Stimulated activated CD8-positive, alpha-beta memory T cell treated with anti-CD3 and anti-CD28 coated beads, Interleukin-4, amount 100 ng/mL, for 1 hour (primary cell): ENCODE measurements at places on chromosomes 2 and 18.

GRCh38 chr2:10844097-10844496 lies 31.5 kb upstream of the PDIA6 start:
- DNase-seq, result no peak

DNA sequence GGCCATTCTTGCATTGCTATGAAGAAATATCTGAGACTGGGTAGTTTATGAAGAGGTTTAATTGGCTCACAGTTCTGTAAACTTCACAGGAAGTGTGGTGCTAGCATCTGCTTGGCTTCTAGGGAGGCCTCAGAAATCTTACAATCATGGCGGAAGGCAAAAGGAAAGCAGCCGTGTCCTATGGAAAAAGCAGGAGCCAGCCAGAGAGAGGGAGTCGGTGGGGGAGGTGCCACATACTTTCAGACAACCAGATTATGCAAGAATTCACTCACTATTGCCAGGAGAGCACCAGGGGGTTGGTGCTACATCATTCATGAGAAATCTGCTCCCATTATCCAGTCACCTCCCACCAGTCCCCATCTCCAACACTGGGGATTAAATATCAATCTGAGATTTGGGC lies 64.1 kb downstream of the CPS1 start:
- DNase-seq, result no peak

GRCh38 chr2:107595285-107595684 lies 231.4 kb upstream of the RGPD4 start:
- no peak for DNase-seq

DNA sequence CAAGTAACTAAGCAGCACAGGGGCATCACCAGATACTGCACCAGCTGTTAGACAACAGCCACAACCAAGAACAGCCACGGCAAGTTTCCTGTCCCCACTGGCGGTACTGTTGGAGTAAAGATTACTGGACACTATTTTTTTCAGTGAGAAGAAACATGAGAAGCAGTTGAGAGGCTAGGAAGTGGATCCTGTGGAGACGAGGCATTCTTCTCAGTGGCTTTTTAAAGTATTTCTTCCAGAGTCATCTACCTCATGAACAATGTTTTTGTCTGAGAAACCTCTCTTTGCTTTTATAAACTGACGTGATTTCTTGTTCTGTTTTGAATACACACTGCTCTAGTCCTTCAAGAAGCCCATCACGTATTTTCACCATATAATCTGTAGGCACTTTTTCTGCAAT lies 18.8 kb downstream of the TM4SF20 start:
- no peak for DNase-seq

DNA sequence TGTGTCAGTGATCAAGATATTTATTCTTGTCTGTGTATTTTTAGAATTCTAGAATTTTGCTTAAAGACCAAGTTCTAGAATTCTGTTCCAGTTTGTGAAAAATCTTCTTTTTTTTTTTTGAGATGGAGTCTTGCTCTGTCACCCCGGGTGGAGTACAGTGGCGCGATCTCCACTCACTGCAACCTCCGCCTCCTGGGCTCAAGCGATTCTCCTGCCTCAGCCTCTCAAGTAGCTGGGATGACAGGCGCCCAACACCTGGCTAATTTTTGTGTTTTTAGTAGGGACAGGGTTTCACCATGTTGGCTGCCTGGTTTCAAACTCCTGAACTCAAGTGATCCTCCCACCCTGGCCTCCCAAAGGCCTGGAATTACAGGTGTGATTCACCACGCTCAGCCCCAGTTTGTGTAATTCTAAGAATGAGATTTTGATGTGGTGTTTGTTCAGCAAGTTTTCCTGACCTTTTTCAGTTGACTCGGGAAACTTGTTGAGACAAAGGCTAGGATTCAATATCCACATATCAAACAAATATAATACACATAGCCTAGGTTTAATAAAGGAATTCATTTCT lies 3.6 kb downstream of the EIF5B start:
- no peak for DNase-seq

GRCh38 chr18:43866696-43867095 lies 589.4 kb upstream of the SYT4 start:
- no peak for DNase-seq

DNA sequence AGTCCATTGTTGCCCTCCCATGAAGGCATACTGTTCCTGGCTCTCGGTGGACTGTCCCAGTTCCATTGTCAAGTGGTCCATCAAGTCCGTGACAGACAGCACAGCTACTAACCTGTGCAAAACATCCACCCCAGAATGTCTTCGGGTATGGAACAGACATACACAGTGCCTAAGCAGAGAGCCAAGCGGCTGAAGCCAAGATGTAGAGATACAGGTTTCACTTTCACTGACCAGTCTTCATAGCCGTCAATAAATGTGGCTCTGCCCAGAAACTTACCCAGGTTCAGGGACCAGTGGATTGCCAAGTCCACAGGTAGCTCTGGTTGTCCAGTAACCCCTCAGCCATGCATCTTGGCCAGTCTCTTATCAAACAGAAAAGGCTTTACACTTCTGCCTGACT lies 10.7 kb upstream of the PAPOLG start:
- DNase-seq, result no peak

DNA sequence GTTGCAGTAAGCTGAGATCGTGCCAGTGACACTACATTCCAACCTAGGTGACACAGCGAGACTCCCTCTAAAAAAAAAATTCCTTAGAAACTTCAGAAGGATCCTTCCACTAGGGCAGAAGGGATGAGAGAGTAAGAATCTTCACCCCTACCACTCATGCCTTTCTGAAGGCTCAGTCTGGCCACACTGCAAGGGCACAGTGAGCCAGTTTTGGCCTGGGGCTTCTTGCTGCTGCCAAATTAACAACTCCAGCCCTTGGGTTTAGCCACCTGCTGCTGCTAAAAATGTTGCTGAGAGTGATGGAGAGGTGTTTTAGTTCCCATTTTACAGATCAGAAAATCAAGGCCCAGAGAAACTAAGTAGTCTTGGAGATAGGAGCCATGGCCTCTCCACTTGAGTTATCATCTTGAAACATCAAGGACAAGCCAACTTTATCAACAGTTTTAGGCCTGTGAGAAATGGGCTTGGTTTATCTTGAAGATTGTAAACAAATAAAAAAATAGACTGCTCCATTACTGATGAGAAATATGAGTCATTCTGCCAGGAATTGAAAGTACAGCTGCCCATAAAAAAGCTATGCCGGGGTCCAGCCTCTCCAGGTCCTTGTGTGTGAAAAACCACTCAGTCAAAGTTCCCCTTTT lies 31.9 kb upstream of the CASP8 start:
- DNase-seq, result no peak

GRCh38 chr2:9697909-9698308 lies 67.1 kb upstream of the YWHAQ start:
- DNase-seq, result no peak

DNA sequence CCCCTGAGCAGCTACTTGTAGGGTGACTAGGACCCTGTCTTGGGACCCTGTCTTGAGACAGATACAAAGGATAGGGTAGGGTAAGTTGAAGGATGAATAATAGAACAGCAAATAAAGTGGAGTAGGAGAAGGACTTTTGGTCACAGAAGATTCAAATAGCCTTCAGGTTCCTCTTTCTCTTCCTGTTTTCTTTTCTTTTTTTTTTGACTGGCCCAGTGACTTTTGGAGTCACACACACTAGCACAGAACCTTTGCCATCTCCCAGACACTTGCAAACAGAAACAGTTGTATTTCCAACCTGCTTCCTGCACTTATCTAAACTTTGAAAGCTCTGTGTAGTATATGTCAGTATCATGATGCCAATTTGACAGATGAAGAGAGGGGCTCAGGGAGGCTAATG lies 108.2 kb downstream of the TDRD15 start:
- no peak for DNase-seq

DNA sequence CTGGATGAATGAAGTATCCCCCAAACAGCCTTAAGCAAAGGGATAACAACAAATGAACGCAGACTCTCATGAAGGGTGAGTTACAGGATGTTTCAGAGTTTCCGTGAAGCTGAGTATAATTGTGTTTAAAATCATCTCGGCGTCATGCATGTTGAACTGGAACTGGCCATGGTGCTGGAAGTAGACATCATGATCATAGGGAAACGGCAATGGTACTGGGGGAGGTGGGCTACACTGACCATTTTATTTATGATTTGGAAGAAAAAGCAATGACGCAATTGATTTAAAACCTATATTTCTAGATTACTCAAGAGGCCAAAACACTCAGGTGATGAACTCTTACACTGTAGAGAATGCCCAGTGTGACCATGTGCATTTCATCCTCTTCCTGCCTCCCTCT lies 387.9 kb upstream of the MYT1L start:
- no peak for DNase-seq

DNA sequence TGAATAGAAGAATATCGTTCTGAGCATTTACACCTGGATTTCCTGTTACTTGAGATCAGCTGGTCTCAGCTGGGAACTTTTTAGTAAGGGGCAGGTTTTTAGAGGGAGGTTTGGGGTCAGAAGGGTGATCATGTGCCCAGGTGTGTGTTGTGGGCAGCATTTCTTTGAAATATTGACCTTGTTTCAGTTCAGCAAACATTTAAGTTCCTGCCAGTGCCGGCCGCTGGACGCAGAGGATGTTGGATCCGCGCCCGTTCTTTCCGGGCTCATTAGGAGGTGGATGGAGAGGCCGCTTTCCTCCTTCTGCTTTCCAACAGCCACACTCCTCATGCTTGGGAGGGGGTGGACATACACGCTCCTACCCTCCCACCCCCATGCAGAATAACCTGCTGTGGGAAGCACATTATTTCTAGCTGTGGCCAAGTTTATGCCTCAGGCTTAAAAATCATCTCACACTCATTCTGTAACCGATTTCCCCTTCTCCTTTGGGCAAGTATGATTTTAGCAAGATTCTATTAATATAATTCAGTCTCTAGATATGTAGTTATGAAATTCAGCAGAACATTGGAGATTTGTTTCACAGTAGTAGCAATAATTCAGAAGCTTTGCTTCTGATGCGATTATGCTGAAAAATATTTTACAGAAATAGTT lies 131.4 kb downstream of the ZNF236 start:
- no peak for DNase-seq

- DNase-seq, result no peak
Measured at GRCh38 chr2:234478121-234478858, 18.6 kb downstream of the ARL4C start.

GRCh38 chr2:50840341-50841124 lies 191.4 kb downstream of the NRXN1 start:
- DNase-seq, result no peak

GRCh38 chr2:237154082-237154638 lies 68.5 kb downstream of the COPS8 start:
- no peak for DNase-seq

GRCh38 chr2:231715988-231716616 lies 7.8 kb downstream of the PTMA start:
- DNase-seq, result no peak

DNA sequence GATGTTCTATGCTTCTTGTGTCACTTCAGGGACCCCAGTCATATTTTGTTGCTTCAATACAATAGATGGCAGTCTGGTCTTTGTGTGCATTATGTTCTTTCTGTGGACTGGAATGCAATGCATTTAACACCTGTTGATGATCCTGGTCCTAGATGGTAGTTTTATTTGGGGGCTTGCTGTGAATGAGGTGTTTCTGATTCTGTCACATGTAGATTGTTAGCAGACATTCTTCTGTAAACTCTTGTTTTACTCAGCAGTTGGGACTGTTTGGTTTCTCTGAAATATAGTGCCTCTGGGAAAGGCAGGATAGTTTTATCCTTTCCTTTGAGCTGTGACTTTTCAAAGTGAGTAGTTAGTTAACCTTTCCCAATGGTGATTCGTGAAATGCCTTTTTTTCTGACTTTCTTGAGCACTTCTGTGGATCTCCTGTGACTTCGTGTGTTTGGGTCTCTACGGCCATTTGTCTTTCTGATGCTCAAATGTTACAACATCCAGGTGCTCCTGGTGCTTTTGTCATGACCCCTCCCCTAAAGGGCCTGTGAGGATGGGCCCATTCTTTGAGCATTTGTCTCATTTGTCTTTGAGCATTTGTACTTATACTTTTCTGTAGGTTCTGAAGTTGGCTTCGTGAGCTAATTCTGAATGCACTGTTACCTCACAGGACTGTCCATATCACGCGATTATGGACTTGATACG lies 20.8 kb downstream of the ADNP2 start:
- no peak for DNase-seq

- no peak for DNase-seq
Measured at GRCh38 chr2:177796654-177797415, 275.7 kb downstream of the PDE11A start.

DNA sequence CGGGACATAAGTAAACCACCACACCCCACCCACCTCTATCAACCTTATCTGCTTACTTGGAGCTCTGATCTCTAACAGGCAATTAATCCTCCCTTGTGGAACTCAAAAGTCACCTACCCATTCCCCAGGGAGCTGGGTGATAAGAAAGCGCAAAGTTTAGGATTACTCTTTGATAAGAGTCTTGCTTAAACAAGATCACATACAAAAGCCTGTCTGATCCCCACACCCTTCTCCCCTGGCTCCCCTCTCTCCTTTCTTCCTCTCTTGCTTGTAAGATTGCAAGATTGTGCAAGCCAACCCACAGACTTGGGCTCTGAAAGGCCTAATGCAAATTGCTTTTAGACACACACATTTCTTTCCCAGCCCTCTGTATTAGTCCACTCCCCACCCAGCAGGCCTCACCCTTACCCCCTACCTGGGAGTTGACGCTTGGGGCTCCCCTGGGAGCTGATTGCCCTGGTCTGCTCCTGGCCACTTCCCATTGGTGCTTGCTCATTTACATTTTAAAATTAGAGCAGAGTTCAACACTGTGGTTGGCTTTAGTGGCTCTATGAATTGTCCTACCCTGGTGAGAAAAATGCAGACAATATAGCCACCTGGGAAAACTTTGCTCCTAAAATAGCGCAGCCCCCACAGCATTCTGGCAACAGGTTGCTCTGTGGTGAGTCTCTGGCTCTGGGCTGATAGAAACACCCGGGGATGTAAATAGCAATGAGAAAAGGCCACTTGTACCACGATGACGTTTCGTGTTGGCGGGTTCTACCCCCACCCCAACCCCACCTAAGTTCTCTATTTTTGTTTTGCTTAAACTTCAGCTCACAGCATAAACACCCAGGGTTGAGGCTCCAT lies 92.8 kb upstream of the MSH2 start:
- no peak for DNase-seq
